ENCODE measurements at places on chromosomes 2 and 18.

- peak; percentile 55 for DNase-seq
These were observed 83.0 kb downstream of the ADD2 start for GRCh38 chr2:70684846-70685622.

DNA sequence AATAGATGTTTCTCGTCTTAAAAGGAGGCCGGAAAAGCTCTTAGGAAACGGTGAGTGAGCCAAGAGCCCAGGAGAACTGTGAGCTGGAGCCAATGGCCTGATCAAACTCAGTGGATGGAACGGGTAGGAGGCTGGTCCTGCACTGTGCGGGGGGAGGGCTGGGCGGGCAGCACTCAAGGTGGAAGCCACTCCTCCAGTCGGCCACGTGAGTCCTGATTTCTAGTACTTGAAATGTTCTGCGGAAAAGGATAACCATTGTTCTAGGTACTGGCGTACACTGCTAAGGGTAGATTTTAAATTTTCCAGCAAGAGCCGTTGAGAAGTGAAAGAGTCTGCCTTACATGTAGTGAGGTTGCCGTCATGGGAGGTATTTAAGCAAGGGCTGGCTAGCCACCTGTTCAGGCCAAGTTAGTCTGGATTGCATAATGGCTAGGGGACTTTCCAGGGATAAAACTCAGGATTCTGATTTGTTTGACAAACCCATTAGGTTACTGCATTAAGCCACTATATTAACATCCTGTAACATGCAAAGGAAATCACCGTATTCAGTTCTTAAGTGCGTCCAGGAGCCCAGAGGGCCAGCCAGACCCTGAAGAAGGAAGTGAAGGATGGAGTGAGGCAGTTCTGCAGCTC is 51.3 kb upstream of the ODC1 start:
- no peak for DNase-seq

GRCh38 chr18:70293166-70293565 is 4.3 kb downstream of the SOCS6 start:
- no peak for DNase-seq

- no peak for DNase-seq
These were observed 29.6 kb upstream of the FAM117B start for GRCh38 chr2:202605174-202605573.

- no peak for DNase-seq
These were observed 64.0 kb downstream of the RALBP1 start for GRCh38 chr18:9539283-9539682.

- no peak for DNase-seq
These were observed 59.6 kb downstream of the CHRNA1 start for GRCh38 chr2:174704642-174705041.

DNA sequence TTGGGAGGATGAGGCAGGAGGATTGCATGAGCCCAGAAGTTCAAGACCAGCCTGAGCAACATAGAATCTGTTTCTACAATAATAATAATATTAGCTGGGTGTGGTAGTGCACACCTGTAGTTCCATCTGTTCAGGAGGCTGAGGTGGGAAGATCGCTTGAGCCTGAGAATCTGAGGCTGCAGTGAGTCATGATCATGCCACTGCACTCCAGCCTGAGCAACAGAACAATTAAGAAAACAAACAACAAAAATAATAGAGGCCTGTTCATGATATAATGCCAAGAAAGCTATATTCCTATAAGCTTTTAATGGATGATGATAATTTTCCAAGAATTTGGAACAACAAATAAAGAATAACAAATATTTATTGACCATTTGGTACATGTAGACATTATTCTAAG is 6.9 kb upstream of the CCBE1 start:
- DNase-seq: no peak

- DNase-seq: no peak
These were observed 223.4 kb downstream of the WDPCP start for GRCh38 chr2:63364866-63365265.

DNA sequence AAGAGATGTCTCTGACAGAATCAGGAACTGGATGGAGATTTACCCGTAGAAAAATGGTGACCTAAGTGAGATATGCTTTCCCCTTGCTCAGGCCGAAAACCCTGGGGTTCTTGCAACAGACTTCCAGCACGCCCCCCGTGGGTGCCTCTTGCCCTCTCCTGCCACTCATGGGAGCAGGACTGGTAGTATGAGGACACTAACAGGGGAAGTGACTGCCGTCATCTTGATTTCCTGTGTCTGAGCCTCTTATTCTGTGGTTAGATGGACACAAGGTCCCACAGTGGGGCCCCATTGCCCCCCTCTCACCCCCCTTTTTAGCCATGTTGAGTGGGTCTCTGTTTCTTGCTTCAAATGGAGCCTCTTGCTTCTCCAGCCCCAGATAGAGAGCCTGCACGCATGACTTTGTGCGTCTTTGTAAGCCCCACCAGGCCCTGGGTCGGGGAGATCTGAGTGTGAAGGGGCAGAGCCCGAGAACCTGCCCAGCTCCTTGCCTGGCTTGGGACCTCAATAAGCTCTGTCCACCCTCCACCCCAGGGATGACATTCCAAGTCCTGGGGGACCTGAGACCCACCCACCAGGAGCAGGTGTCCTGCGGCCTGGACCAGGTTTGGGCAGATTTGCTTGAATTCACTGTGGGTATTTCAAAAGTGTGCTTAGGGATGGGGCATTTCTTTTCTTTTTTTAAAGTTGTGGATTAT is 12.6 kb downstream of the GNLY start:
- no peak for DNase-seq

GRCh38 chr18:23884681-23885375 is 129.7 kb upstream of the TTC39C start:
- no peak for DNase-seq

GRCh38 chr2:16330571-16330970 is 335.1 kb downstream of the CYRIA start:
- no peak for DNase-seq

- DNase-seq: no peak
These were observed 24.9 kb downstream of the OSBPL6 start for GRCh38 chr2:178219247-178219646.

DNA sequence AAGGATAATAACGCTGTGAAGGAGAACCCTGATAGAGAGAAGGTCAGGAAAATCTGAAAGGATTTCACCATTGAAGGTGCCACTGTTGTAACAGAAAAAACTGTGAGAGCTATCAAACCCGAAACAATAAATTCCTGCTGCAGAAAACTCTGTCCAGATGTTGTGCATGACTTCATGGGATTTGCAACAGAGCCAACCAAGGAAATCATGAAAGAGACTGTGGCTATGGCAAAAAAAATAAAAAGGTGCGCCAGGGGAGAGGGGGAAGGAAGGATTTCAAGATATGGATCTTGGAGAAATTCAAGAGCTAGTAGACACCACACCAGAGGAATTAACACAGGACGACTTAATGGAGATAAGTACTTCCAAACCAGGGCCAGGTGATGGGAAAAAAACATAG is 88.0 kb downstream of the LDLRAD4 start:
- no peak for DNase-seq

DNA sequence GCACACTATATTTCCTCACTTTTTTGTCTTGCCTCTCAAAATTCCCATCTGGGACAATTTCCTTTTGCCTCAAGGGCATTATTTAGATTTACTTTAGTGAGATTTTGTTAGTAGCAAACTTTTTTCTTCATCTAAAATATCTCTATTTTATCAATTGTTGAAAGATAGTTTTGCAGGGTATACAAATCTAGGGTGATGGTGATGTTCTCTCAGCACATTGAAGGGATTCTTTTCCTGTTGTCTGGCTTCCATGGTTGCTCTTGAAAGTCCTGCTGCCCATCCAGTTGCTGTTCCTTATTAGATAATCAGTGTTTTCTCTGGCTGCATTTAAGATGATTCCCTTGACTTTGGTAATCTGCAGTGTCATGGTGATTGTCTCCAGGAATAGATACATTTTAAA is 48.1 kb downstream of the NPAS2 start:
- no peak for DNase-seq

- no peak for DNase-seq
These were observed 304.6 kb upstream of the ZEB2 start for GRCh38 chr2:144824306-144825080.

- DNase-seq: no peak
These were observed 33.1 kb upstream of the MBP start for GRCh38 chr18:77165503-77166188.

Measured in cerebellar cortex (tissue), 1 donor.